ENCODE measurements at places on chromosomes 1 and 21.

DNA sequence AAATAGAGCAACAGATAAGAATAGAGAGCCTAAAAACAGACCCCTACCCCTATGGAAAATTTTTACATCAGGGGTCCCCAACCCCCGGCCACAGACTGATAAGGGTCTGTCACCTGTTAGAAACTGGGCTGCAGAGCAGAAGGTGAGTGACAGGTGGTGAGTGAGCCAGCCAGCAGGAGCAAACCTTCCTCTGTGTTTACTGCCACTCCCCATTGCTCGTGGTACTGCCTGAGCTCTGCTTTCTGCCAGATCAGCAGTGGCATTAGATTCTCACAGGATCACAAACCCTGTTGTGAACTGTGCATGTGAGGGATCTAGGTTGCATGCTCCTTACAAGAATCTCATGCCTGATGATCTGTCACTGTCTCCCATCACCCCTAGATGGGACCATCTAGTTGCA lies 174.1 kb downstream of the FOXD2 start:
- DNase-seq = no peak

- no peak for DNase-seq
Measured at GRCh38 chr1:186463926-186464325, 3.0 kb upstream of the PDC start.

GRCh38 chr1:21355956-21356355 lies 65.7 kb upstream of the ECE1 start:
- DNase-seq = no peak

- no peak for DNase-seq
Measured at GRCh38 chr1:52032785-52033131, 852 bp downstream of the KTI12 start.

DNA sequence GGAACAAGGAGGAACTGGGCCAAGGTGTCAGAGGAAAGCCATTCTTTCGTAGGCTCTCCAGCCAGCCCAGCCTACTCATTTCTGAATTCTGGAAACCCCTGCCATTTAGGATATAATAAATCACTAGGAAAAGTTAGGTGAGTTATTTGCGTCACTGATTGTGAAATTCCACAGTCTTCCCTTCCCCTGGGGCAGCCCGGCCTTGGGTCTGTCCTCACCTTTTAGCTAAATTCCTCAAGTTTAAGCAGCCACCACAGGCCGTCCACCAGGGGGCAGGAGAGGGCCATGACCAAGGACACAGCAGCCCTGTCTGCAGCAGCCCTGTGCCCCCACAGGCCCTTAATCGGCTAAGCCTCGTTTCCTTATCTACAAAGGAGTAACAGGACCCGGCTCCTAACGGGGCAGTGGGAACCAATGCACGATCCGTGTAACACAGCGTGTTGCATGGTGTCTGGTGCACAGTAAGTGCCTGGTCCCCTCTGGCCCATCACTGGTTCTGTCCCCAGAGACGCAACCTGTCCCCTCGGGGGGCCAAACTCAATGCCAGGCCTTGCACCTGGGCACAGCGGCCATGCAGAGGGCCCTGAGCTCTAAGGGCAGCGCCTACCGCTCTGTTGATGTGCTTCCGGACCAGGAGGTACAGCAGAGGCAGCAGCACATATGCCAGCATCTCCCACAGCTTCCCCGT lies 18.1 kb downstream of the GPR157 start:
- peak; percentile 26 for DNase-seq

- no peak for DNase-seq
Measured at GRCh38 chr1:190429932-190430331, 47.7 kb downstream of the BRINP3 start.

GRCh38 chr1:173934440-173934839 lies 17.3 kb upstream of the SERPINC1 start:
- DNase-seq = no peak

DNA sequence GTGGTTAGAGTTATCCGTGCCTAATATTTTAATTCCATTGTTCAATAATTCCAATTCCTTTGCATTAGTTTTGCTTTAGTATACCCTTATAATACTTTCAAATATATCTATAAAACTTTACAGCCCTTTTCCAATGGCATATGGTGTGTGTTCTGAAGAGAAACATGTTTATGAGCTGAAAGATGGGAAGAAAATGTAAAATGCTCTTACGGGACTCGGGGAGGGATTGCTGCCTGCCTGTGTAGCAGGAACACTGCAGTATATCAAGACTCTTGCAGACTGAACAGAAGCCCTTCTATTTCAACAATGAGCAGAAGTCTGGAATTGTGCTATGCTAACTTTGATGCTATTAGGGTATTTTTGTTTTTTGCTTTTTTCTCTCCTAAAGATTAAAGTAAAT lies 406.8 kb downstream of the PTBP2 start:
- no peak for DNase-seq
